ENCODE measurements at places on chromosomes 11 and 22.

DNA sequence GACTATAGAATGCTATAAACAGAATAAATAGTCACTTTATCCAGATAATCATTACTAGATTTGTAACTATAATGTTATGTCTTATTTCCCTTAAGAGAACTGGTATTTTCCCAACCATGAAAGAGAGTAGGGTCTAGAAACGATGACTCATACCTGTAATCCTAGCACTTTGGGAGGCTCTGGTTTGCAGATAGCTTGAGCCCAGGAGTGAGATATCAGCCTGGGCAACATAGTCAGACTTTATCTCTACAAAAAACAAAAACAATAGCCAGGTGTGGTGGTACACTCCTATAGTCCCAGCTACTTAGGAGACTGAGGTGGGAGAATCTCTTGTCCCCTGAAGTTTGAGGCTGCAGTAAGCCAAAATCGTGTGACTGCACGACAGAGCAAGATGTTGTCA lies 30.9 kb downstream of the OR52A5 start:
- no peak for DNase-seq

- no peak for DNase-seq
Observed at GRCh38 chr11:72208281-72208680, 8.3 kb upstream of the FOLR2 start.

DNA sequence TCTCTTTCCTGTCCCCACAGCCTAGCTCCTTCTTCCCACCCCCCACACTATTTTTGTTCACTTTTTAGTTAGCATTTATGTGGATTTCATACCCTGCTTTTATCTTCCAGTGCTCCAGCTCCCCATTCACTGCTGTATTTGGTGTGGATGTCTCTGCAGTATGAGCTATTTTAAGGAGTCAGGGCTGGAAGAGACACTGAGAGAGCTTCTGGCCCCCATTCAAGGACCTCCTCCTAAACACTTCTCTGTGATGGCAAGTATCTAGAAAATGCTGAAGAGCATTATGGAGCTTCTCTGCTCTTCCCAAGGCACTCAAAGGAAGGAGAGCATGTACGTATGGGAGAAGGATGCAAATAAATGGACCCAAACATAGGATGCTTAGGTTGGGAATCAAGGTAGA lies 79.5 kb downstream of the RAB30 start:
- DNase-seq = no peak

GRCh38 chr22:45922661-45923060 lies 54.3 kb downstream of the WNT7B start:
- no peak for DNase-seq

DNA sequence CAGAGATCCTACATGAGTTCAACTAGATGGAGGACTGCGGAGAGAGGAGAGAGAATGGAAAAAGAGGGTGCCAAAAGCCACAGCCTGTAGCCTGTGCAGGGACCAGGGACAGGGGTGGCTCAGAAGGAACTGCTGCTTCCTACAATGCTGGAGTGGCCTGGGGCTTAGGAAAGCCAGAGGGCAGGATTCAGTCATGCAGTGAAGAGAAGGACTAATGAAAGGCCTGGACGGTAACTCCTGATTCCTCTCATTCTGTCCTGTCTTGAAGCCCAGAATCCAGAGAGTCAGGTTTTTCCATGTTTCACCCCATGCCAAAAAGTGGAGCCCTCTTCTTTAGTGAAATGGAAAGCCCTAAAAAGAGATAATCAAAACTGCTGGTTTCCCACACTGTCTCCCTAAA lies 48.4 kb upstream of the INCENP start:
- no peak for DNase-seq

GRCh38 chr11:46445192-46445919 lies 53.8 kb upstream of the CHRM4 start:
- DNase-seq = no peak

GRCh38 chr11:61918251-61918937 lies 1.0 kb upstream of the RAB3IL1 start:
- DNase-seq = no peak

- DNase-seq = peak; percentile 70
Observed at GRCh38 chr22:26579331-26579886, 10.5 kb downstream of the TPST2 start.

Measured in activated CD4-positive, alpha-beta T cell treated with anti-CD3 and anti-CD28 coated beads for 36 hours (primary cell).